ENCODE measurements at places on chromosomes 1 and 21.

DNA sequence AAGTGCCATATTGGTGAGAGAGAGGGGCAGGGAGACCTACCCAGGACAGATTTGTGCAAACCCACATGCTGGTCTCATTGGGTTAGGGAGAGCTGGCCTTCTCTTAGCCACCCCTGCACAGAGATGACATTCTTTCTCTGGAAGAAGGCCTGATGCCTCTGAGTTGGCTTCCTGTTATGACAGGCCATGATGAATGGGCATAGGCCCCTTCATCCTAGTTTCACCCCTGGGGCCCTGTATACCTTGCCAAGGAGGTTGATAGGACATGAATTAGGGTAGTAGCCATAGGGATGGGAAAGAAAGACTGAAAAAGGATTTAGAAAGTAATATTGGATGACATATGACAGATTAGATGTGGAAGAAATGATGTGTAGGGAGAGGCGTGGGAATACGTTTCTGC, 46.6 kb downstream of the TENT5C start:
- no peak for DNase-seq

GRCh38 chr1:33036051-33036525, 595 bp downstream of the AK2 start:
- no peak for DNase-seq

GRCh38 chr1:65393347-65393746, 27.1 kb upstream of the LEPR start:
- DNase-seq = no peak

DNA sequence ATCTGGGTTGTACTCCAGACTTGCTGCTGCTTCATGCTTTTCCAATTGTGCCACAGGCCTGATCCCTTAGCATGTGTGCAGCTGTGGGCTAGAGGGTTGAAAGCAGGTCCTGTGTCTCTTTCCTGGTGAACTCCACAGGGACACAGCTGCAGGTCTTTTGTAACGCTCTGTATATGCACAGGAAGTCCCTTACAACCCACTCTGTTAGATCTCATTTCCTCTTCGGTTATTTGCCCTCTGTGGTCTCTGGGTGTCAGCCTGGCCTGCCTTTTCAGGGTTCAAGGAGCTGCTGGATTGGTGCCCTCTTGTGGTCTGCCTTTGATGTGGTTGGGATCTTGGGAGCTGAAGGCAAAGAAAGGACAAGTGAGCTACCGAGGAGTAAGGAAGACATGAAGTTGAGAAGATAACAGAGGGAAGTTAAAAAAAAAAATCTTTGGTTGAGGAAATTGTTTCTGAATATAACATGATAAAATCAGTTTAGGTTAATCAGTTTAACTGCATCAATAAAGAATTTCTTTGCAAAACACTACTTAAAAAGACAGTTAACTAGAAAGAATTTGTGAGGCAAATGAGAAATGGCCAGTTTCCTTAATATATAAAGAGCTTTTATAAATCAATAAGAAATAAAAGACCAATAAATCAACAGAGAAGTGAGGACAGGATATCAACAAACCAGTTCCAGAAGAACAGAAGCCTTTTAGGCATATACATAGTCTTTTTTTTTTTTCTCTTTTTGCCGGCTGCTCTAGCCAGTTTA, 44.1 kb downstream of the UCK2 start:
- peak; percentile 87 for DNase-seq

DNA sequence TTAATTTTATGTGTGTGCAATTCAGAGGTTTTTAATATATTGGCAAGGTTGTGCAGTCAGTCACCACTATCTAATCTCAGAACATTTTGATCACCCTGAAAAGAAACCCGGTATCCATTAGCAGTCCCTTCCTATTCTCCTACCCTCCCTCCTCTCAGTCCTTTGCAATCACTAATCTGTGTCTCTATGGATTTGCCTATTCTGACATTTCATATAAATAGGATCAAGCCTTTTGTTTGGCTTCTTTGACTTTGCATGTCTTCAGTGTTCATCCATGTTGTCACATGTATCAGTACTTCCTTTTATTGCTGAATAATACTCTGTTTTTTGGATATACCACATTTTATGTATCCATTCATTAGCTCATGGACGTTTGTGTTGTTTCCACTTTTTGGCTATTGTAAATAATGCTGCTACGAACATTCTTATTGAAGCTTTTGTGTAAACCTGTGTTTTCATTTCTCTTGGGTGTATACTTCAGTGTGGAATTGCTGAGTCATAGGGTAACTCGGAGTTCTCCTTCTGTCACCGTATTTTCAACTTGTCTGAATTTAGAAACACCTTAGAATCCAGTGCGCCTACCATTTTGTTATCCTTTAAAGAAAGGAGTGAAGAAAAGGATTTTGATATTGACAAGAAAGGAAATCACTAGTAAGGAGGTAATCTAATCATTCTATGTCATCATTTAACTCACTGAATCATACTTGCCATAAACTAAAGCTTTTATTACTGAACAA, 3.4 kb downstream of the CEP85 start:
- peak; percentile 30 for DNase-seq

DNA sequence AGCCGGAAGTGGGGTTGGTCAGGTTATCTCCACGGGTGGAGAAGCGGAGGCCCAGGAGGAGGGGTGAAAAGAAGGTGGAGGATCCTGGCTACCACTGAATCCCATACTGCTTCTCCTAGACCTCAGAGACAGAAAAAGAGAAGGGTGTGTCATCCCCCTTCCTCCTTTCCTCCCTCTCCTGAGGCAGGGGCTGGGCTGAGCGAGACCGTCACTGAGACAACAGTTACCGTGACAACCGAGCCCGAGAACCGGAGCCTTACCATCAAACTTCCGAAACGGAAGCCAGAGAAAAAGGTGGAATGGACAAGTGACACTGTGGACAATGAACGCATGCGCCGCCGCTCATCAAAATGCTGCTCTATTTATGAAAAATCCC, 42.1 kb upstream of the NBPF3 start:
- no peak for DNase-seq

DNA sequence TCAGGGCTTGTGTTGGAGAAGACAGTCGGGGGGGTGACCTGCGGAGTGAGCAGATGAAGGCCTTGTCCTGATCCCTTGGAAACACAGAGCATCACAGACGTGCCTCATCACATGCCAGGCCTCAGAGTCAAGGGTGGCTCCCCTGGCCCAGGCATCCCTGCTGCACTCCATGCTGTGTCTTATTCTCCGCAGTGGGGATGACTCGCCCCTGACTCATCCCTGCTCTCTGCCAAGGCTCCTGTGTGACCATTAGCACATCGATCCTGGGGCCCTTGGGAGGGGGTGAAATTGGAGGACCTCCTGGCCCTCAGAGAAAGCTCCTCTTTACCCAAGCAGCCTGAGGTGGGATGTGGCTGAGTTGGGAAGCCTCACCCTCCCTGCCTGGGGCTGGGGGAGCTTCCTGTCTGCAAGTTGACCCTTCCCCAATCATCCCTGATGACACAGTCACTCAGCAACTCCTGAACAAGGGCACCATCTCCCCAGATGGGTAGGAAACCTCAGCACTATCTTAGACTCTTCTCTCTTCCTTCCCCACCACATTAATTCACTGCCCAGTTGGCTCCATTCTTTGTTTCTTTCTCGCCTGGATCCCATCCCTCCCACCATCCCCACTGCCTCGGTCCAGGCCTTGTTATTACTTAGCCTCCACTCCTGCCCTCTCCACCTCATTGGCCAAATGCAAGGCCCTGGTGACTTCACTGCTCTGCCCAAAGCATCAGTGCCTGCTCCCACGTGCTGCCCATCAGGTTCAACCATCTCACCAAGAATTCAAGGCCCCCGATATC, 74.6 kb downstream of the CAMK2N1 start:
- DNase-seq = no peak

- DNase-seq = no peak
Observed at GRCh38 chr1:99943223-99943794, 26.5 kb upstream of the SLC35A3 start.

GRCh38 chr1:7420098-7420445, 351.0 kb upstream of the VAMP3 start:
- no peak for DNase-seq

DNA sequence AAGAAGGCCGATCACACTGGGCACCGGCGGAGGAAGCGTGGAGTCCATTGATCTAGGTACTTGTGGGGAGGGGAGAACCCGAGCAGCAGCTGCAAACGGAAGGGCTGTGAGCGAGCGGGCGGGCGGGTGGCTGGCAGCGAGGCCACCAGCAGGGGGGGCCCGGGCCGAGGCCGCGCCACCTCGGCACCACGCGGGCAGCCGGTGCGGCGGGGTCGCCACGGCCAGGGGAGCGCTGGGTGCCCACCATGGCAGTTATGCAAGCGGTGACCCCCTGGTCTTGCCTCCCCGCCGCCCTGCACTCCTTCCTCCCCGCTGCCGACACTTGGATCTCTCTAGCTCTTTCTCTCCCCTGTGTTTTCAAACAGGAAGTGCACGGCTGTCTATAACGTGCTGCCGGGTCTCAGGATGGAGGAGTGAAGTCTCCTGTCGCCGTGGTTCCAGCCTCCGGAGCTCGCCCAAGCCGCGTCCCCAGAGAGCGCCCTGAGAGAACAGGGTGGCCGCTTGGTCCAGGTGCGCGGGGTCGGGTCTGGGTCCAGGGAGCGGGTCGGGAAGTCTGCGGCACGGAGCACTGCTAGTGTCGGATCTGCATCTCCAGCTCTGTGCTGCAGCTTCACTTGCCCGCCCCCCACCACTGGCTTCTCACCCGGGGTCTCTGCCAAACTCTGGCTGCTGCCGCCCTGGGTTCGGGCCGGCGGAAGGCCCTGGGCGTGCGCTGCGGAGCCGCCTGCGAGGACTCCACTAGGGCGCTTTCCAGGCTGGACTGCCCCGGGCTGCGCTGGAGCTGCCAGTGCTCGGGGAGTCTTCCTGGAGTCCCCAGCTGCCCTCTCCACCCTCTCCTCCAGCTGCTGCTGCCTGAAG, 22.7 kb downstream of the LRRC8D start:
- DNase-seq = peak; percentile 43

- no peak for DNase-seq
Observed at GRCh38 chr1:99704356-99704816, 58.5 kb downstream of the PALMD start.
